Mucosa of gallbladder (tissue), 1 donor: ENCODE measurements at places on chromosomes 1 and 21. TPM values are rescaled to one million over a fixed set of nuclear protein-coding genes. Genes with fewer than 3 reads are reported as not detected.

ACTN2 gene
- 5.0 TPM for total RNA-seq

RRP15 gene
- 9.5 TPM for total RNA-seq

PRKAA2 gene
- total RNA-seq, result 11.9 TPM

FTCD gene
- total RNA-seq, result 1.3 TPM

OR2T11 gene
- total RNA-seq, result not detected

CLCA4 gene
- 0.20 TPM for total RNA-seq

SLAMF6 gene
- 2.2 TPM for total RNA-seq

MFSD2A gene
- total RNA-seq, result 3.3 TPM

MTMR11 gene
- total RNA-seq, result 97.8 TPM

OR2G6 gene
- total RNA-seq, result not detected

CFAP107 gene
- total RNA-seq, result not detected

HHIPL2 gene
- total RNA-seq, result 2.0 TPM

GRIK3 gene
- total RNA-seq, result 1.1 TPM

TRABD2B gene
- 11.2 TPM for total RNA-seq

NFASC gene
- total RNA-seq, result 18.0 TPM

ST6GALNAC3 gene
- total RNA-seq, result 5.9 TPM

MYCL gene
- total RNA-seq, result 4.4 TPM

PLEKHA6 gene
- total RNA-seq, result 115 TPM

TMPRSS15 gene
- total RNA-seq, result not detected

THEM4 gene
- 12.0 TPM for total RNA-seq

CELA2B gene
- 0.35 TPM for total RNA-seq

DIO1 gene
- total RNA-seq, result 6.2 TPM
